ENCODE measurements at places on chromosomes 7 and 10. TPM values are rescaled to one million over a fixed set of nuclear protein-coding genes. Genes with fewer than 3 reads are reported as not detected.

FAM24B gene
- not detected for total RNA-seq

NAT16 gene
- total RNA-seq = not detected

ZNF488 gene
- 0.99 TPM for total RNA-seq

NRCAM gene
- 6.2 TPM for total RNA-seq

NKX6-2 gene
- total RNA-seq = not detected

OPN4 gene
- total RNA-seq = not detected

VWC2 gene
- total RNA-seq = 0.29 TPM

SEMA3A gene
- total RNA-seq = 44.4 TPM

- DNase-seq = no peak
Observed at GRCh38 chr10:83863283-83863966, 275.9 kb upstream of the GHITM start.

- DNase-seq = no peak
Observed at GRCh38 chr10:2974083-2974482, 93.3 kb upstream of the PFKP start.

GRCh38 chr10:22564060-22564459 lies 150.3 kb downstream of the PIP4K2A start:
- no peak for DNase-seq

DNA sequence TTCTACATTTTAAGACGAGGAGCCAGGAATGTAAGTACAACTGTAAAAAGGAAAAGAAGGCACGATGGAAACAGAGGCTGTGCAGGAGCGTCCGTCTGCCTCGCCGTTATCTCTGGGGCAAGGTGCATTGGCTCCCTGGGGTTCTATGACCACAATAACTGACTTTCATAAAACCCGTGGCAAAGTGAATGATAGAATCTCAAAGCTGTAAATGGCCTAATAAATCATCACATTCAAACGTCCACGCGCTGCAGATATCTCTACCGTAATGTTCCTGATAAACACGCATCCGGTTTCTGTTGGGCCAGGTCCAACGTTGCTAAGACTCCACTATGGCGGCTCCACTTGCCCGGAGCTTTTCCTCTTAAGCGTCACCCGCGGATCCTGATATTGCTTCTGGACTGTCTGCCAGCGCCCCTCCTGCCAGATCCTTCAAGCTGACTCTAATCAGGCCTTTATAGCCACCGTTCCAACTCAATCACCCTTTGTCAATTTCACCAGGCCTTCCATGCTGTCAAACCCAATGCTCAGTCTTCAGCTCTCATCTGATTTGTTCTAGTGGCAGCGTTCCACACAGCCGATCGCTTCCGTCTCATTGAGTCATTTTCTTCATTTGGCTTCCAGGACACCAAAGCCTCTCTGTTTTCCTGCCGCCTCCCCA lies 265.6 kb upstream of the FOXK1 start:
- DNase-seq = no peak

DNA sequence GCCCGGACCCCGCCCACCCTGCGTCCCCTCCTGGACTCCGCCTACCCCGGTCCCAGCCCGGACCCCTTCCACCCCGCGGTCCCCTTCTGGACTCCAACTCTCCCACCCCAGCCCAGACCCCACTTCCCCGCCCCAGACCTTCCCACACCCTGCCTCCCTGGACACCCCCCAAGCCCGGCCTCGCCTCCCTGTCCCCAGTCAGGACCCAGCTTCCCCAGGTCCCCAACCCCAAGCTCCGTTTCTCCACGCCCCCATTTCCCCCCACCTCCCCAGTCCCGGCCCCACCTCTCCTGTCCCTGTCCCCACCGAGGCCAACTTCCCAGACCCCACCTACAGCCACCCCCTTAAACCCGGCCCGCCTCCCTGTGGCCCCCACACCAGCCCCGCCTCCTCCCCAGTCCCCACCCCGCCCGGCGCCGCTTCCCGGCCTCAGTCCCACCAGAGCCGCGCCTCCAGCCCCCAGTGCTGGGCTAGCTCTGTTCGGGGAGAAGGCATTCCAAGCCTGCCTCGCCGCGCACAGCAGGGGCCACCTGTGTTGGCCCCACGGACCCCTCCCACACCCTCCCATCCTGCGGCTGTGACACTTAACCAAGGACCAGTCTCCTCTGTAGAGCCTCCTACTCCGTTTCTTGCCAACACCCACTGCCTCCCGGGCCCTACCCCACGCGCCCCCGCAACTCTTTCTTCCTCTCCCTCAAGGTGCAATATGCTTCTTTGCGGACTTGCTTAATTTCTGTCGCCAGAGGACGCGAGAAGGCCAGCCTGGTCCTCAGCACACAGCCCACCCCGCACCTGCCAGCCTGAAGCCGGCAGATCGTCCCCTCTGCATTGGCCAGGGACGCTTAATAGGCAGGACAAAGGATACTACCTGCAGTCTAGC lies 736 bp upstream of the ITIH5 start:
- no peak for DNase-seq

GRCh38 chr7:135792866-135793265 lies 44.3 kb upstream of the FAM180A start:
- DNase-seq = no peak

GRCh38 chr10:13706604-13707003 lies 119.8 kb downstream of the PRPF18 start:
- DNase-seq = no peak

GRCh38 chr10:78248651-78249464 lies 215.2 kb downstream of the RPS24 start:
- no peak for DNase-seq

DNA sequence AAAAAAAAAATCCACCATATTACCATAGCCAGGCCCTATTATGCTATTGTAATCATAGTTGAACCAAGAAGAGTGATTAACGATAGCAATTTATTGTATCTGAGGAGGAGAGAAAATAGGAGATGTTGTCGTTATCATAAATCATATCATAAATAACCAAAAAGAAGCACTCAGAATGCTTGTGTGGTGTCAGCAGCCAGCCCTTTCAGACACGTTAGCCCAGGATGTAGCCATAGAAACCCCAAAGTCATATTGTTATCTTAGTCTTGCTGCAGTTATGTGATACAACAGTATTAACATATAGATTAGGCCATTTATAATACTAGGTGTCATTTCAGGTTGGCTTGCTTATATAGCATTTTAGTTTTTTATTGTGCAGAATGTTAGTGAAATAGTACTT lies 102.2 kb upstream of the GATA3 start:
- no peak for DNase-seq

DNA sequence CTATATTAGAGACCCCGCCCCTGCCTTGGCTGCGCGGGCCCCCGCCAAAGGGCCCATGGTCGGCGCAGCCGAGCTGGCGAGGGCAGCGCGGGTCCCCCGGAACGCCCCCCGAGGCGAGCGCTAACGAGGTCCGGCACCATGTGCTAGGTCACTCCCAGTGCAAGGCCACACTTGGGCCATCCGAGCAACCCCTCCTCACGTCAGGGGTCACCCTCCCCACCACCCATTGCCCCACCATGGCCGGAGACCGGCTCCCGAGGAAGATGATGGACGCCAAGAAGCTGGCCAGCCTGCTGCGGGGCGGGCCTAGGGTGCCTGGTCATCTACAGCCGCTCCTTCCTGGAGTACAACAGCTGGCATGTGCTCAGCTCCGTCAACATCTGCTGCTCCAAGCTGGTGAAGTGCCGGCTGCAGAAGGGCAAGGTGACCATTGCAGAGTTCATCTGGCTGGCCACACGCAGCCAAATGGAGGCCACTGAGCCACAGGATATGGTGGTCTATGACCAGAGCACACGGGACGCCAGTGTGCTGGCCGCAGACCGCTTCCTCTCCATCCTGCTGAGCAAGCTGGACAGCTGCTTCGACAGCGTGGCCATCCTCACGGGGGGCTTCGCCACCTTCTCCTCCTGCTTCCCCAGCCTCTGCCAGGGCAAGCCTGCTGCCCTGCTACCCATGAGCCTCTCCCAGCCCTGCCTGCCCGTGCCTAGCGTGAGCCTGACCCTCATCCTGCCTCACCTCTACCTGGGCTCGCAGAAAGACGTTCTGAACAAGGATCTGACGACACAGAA lies 12.4 kb upstream of the SEC24C start:
- no peak for DNase-seq

DNA sequence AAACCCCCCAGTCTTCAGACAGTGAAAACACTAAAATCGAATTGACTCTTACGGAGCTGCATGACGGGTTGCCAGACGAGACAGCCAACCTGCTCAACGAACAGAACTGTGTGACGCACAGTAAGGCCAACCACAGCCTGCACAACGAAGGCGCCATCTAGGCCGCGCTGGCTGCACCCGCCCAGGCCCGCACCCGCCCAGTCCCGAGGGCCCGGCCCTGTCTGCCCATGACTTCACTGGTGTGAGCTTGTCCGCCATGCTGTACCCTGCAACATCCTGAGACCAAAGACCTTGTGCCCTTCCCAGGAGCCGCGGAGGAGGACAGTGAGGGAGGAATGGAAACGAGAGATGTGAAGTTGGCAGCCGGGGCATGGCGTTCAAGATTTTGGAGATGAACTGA lies 116.1 kb downstream of the NT5C2 start:
- DNase-seq = no peak

GRCh38 chr7:129670656-129671055 lies 59.1 kb downstream of the NRF1 start:
- DNase-seq = no peak

DNA sequence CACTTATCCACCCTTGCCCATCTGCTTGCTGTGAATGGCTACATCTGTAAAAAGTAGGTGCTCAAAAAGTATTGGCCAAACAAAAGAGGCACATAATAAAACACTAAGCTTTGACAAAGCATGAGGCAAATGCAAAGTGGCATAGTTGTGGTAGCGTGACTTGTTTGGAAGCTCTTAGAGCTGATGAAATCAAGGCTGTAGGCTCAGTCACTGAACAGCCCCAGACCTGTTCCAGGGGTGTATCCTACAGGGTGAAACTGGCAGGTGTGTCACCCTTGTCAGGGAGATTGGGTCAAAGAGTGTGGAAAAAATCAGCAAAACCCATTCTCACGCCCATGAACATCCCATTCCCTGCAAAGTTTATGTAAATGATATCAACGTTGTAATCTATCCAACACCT lies 427.4 kb downstream of the PLXNA4 start:
- no peak for DNase-seq

GRCh38 chr7:128911423-128912031 lies 1.0 kb upstream of the KCP start:
- DNase-seq = no peak

- DNase-seq = no peak
Observed at GRCh38 chr10:132653721-132654120, 116.1 kb downstream of the INPP5A start.

DNA sequence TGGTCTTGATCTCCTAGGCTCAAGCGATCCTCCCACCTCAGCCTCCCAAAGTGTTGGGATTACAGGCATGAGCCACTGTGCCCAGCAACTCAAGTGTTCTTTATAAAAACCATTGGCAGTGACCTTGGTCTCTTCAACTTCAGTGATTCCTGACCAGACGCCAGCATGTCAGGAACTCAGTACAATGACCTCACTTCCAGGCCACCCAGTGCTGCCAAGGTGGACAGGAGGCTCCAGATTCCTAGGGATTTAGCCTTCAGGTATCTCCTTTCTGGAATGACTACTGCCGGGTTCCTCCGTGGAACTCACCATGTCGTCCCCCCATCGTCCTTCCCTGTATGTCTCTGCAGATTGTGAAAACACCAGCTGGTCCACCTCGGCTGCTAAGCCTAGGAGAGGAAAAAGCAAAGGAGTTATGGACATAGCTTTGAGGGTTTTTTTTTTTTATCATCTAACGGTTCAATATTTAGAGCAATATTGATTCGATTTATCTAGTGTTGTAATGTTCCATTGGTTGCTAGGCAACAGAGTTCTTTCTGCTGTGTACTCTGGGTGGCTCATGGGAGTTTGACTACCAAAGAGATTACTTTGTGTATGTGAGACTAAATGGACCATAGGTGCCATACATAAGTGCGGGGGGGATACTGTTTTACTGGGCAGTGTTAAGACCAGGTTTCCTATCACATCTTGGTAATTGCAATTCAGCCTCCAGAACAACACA lies 425.8 kb upstream of the AUTS2 start:
- DNase-seq = no peak

GRCh38 chr10:70837660-70838059 lies 21.9 kb downstream of the SGPL1 start:
- no peak for DNase-seq

DNA sequence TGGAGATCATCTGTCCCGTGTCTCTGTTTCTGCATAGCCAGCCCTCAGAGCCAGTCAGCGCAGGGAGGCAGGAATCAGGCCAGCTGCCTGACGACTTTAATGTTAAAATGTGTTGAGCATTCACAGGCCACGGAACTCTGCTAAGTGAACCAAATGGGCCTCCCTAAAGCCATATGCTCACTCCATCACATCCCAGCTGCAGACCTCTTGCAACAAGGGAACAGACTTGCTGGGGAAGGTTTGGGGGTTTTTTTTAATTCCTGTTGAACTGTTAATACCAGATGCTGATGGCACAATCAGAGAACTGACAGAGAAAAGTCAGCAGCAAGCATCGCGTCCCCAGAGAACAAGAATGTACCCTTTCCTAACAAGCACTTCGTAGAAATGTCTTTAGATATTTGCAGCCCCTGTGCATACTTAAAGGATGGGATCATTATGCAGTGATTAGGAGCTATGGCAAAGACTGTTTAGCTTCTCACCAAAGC lies 900.4 kb upstream of the AUTS2 start:
- no peak for DNase-seq

- DNase-seq = no peak
Observed at GRCh38 chr10:29443745-29444523, 155.1 kb downstream of the LYZL1 start.
